H7 (cell line): ENCODE measurements at places on chromosomes 2 and 18.

- DNase-seq = peak; percentile 40
Measured at GRCh38 chr2:237156031-237156856, 70.6 kb downstream of the COPS8 start.

GRCh38 chr2:132549935-132550670, 119.9 kb downstream of the LYPD1 start:
- DNase-seq = no peak

- DNase-seq = no peak
Measured at GRCh38 chr18:3330622-3331021, 68.7 kb downstream of the MYL12B start.

DNA sequence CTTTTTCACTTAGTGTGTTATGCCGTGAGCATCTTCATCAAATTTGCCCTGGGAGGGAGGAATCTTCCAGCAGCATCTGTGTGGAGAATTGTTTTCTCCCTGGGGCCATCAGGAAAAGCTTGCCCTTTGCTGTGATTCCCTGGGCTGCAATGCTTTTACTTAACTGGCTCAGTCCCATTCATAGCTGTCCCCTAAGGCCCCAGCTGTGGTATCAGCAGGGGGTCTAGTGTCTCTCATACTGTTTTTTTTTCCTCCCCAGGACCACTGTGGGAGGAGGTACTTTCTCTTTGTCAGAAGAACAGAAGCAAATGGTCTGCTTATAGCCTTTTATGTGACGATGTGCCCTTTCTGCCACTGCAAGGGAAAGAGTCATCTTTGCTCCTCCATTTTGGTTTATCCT, 176.8 kb upstream of the CELF4 start:
- peak; percentile 40 for DNase-seq

DNA sequence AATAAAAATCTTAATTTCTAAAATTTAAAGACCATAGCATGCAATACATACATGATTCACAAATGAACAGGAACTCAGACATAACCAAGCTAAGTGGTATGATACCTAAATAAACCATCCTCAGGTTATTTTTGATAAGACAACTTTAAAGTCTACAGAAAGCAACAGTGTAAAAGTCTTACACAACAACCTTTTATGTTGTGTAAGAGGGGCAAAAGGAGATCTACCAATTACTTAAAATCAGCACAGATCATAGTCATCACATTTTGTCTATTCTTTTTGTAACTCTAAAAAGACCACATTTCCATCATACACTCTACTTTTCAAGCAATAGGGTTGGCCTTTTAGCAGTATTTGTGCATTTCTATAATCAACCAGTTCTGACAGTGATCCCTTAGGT, 16.3 kb downstream of the SP3 start:
- no peak for DNase-seq

- no peak for DNase-seq
Measured at GRCh38 chr2:228681979-228682378, 500.5 kb upstream of the SPHKAP start.

DNA sequence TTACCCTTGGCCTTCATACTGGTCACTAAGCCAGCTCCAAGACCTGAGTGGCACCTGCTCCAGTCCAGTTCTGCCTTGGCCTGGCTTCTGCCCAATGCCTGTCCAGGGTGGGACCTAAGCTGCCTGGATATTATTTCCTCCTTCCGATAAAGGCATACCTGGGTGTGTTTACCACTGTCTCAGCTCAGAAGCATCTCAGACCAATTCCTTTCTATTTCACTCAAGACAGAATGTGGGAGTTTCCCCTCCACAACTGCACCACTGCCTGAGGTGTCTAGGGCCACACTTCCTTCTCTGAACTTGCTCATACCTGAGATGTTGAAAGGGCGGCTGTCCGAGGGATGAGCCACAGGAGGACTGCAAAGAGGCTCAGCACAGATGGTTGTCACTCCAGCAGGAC, 18.4 kb upstream of the CAB39 start:
- DNase-seq = no peak
